ENCODE measurements at places on chromosomes 12 and 14.

DNA sequence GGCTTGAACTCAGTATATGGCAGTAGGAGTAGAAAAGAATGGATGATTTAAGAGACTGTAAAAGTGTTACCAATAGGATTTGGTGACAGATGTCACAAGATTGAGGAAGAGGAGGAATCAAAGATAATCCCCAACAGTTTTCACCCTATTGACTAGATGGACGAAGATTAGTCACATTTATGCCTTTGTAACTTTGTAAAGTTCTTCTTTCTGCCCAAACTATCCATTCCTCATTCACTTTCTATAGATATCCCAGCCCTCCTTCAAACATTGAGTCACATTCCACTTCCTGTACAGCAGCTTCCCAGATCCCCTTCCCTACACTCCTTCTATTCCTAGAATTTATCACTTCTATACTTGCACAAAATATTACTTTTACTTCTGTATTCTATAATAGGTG, 207.9 kb downstream of the BTG1 start:
- no peak for DNase-seq

DNA sequence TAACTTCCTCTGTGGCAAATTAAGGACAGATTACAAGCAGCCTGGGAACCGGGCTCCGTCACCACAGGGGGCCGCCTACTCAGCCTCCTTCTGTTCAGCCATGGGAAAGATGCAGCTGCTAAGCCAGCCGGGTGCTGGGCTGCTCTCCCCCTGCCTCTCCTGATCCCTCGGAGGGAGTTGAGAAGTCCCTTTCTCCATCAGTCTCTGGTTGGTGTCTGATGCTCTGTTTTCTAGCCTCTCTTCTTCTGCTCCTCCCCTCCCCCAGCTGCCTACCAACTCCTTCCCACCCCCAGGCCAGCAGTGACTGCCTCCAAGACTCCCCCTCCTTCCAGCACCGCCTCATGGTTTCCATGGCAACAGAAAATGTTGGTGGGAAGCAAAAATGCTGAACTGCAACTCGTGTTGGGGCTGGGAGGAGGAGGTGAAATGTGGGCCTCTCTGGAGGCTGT, 486.7 kb downstream of the APAF1 start:
- DNase-seq: no peak

GRCh38 chr14:69291891-69292561, 32.1 kb downstream of the GALNT16 start:
- no peak for DNase-seq

DNA sequence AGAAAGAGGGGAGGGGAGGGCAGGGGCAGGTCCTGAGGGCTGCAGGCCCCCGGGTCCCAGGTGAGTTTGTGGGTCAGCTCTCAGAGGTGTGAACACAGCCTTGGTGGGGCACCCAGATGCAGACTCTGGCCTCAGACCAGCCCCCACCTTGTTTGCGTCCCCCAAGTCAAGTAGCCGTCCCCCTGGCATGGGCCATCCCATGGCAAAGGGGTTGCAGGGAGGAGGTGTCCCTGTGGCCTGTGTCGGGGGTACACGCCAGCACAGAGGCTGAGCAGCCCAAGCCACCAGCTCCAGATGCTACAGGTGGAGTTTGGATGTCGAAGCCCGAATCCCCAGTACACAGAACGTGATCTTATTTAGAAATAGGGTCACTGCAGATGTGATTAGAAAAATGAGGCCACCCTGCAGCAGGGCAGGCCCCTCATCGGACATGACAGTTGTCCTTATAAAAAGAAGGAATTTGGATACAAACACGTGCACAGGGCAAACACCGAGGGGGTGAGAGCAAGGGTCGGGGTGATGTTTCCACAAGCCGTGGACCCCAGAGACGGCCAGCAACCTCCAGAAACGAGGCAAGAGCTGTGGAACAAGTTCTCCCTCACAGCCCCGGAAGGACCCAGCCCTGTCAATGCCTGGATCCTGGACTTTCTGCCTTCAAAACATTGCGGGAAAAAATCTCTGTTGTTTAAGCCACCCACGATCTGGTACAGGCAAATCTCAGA, 141.2 kb upstream of the C14orf180 start:
- no peak for DNase-seq

DNA sequence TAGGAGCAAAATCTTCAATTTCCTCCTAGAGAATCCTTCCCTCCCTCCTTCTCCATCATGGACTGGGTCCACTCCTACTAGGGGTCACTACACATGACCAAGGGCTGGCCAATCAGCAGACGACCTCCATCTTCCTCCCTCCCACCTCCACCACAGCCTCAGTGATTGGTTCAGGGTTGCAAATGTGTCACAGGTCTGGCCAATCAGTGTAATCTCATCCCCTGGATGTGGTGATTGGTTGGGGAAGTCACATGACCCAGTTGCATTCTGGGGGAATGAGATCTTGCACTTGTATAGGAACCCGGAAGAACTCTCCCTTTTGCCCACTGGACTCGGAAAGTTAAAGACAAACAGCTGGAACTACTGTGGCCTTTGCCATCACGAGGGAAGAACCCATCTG, 169.2 kb downstream of the PIWIL1 start:
- DNase-seq: no peak

- DNase-seq: no peak
Measured at GRCh38 chr14:104401785-104402184, 177.8 kb upstream of the C14orf180 start.

DNA sequence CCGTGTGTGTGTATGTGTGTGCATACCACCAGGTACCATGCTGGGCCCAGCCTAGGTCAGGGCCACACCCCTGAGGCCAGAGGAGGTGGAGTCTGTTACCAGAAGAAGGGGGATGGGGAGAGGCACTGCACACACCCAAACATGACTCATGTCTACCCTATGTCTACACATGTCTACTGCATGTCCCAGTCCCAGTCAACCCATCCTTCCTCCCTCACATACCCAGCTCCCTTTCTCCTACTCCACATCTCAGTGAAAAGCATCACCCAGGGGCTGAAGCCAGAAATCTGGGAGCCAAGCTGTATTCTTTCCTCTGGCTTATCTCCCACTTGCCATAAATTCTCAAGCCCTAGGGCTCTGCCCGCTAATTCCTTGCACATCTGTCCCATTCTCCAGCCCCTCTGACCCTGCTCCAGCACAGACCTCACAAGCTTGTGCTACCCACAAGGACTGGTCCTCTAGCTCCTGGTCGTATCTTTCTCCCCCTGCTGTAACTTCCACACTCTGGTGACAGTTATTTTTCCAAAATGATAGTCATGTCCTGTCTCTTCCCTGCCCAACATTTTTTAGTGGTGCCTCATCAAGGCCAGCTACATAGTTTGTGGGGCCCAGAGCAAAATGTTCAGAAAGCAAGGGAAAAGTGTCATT, 18.0 kb upstream of the APPL2 start:
- DNase-seq: no peak

DNA sequence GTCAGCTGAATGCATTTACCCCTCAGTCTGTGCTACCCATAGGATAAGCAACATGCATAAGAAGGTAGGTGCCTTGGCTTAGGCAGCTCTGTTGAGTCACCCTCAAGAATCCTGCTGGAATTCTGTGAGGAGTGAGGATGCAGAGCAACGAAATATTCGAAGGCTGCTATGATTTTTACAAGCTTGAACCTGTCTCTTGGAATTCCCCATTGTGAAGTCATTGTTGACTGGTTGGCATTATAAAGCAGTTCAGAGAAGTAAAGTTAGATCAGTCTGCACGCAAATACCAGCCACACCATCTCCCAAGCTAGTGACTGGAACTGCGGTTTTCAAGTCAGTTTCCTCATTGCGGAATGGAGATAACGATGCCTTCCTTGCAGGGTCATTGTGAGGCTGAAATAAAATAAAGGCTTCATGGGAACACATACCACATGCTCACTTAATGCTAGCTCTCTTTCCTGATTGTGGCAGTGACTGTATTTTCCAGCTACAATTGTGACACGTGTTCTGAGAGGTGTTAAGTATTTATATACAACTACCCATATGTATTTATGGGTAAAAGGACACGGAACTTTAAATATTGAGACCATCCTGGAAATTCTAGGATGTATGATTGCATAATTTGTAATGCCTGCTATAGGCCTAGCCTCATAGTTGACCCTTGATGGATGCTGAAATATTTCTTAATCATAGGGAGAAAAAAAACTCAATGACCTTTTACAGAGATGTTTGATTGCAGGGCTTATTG, 96.7 kb downstream of the ETV6 start:
- peak; percentile 87 for DNase-seq

GRCh38 chr12:52056801-52057637, 5.8 kb downstream of the NR4A1 start:
- no peak for DNase-seq

GRCh38 chr12:130169924-130170323, 7.7 kb downstream of the FZD10 start:
- no peak for DNase-seq

DNA sequence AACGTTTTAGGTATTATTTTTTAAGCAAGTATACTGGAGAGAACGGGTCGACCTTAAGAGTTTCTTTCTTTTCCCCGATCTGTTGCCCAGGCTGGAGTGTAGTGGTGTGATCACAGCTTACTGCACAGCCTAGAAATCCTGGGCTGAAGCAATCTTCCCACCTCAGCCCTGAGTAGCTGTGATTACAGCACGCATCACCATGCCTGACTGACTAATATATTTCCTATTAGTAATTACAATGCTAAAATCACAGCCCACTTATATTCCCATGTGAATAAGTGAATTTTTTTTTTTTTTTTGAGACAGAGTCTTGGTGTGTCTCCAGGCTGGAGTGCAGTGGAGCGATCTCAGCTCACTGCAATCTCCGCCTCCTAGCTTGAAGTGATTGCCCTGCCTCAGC, 50.4 kb downstream of the DICER1 start:
- no peak for DNase-seq

GRCh38 chr12:49868952-49869815, 26.3 kb upstream of the BCDIN3D start:
- peak; percentile 93 for DNase-seq

DNA sequence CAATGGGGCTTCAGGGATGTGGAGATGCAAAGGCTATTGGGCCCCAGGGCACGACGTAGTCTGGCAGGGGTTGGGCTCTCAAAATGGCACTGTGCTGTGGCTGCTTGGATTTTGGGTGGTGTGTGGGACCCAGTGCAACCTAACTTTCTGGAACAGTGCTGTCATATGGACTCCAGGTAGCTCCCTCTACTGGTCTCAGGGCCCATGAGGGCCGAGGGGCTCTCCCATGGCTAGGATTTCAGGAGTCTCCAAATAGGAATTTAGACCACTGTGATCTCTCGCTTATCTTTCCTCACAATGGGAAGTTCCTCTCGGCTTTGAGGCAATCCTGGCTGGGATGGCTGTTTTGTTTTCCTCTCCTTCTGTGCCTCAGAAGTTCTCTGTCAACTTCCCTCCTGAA, 68.2 kb upstream of the MUCL1 start:
- DNase-seq: no peak

DNA sequence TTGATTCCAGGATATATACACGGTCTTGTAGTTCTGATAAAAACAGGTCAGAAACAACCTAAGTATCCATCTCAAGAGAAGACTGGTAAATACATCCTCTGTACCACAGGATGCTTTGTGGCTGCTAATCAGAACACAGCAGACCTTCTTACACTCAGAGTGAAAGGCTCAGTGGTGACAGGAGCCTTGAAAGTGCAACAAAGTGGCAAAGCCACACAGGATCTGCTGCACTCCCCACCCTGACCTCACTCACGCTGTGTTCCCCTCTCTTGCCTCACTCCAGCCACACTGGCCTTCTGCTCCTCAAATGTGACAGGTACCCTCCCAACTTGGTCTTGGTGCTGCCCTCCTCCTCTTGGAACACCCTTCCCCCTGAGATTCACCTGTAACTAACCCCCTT, 98.1 kb upstream of the GRIP1 start:
- no peak for DNase-seq

DNA sequence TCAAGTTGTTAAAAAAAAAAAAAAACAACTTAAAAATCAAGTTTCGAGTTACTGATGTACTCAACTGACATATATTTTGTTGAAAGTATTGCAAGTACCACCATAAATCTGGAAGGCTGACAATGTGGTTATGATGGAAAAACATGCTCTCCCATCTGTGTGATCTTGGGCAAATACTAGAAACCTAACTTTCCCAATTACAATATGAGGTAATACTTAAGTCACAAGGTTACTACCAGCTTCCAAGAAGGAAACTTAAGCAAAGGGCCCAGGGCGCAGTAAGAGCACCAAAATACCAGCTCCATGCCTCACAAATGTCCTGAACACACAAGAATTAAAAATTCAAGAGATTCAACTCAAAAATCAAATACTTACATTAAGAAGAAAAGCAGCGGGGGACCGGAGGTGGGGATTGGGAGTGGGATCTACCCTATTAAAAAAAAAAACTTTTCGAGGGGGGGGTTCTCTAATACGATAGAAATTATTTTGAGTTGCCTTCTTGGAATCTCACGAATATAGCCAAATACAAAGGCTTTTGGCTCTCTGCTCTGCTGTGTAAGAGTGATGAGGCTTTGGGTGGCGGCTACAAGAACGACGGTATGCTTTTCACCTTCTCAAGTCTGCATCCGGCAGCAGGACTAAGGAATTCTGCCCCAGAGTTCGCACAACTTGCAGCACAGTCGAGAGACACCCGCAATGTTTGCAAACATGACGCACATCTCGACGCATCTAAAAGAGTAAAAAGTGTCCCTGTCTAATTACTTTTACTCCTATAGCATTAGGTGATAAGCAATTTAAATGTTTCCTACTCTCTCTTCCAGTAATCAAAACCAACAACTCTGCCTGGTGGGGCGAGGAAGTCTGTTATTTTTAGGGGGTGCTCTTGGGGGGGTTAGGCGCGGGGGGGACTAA, 1.1 kb downstream of the SAV1 start:
- peak; percentile 45 for DNase-seq

- DNase-seq: no peak
Measured at GRCh38 chr12:115944837-115945490, 332.5 kb downstream of the MED13L start.

DNA sequence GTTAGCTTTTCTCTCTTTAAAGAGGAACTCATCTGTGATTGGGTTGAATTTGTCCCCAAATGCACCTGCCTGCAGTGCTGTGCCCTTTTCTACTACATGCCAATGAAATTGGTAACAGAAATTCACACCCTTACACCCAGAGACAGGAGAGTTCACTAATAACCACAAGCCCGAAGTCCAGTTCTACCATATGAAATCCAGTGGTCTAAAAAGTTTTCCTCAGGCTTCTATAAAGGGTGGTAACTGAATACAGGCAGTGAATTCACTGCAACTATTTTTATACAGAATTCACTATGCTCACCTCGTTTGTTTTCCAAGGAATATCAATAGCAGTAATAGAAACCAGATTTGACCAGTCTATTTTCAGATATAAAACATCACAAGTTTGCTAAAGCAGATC, 31.5 kb upstream of the SOS2 start:
- DNase-seq: no peak

DNA sequence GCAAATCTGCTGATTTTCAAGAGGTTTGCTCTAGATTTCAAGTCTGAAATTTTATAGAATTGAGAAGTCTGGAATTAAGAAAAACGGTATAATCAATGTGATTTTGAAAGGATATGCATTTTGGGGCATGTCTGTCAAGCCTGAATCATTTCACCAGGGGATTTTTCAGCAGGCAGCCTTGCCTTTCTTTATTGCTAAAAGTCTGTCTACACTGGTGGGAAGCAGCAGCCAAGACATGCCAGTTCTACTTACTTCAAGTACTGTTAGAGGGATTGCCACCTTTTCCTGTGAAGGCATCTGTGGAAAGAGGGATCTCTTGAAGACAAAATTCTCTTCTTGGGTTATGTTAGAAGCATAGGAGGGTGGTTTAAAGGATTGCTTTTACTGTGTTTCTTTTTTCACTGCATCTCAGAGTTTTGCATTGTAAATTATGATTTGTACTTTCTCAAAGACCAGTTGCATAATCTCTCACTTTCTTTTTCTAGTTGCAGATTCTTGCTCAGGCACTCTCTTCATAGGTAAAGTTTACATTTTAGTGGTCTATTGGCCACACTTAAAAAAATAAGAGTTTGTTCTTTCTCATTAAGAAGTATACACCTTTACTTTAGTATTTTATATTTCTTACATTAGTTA, 837.0 kb downstream of the GALC start:
- DNase-seq: no peak

Measured in hematopoietic multipotent progenitor cell treated with erythropoietin and hydrocortisone succinate and interleukin-3 and kit ligand, for 8 days (in vitro differentiated cells).